H54 (cell line): ENCODE measurements at places on chromosomes 1 and 21.
A peak's percentile ranks its signal among the peaks of the same experiment; 100 is the strongest.

DNA sequence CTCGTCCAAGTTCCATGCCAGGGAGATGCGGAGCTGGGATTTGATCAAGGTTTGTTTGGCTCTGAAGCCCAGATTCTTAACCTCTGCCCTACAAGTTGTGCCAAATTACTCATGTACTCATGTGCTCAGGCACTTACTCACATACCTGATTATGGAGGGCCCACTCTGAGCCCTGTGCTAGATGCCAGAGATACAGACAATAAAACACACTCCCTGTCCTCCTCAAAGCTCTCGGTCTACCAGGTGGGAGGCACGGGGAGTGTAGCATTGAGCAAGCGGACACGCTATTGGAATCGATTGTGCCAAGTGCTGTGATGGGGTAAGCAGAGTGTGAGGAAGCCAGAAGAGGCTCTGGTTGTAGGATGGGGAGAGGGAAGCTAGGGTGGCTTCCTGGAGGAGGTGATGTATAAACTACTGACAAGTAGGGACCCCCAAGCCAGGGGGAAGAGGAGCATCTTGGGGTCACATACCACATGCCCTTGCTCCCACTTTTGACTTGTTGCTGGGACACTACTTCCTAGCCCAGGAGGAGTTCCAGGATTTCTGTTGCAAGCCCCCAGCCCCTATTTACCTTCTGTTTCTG, 49.8 kb upstream of the IFNLR1 start:
- peak; percentile 40 for DNase-seq

DNA sequence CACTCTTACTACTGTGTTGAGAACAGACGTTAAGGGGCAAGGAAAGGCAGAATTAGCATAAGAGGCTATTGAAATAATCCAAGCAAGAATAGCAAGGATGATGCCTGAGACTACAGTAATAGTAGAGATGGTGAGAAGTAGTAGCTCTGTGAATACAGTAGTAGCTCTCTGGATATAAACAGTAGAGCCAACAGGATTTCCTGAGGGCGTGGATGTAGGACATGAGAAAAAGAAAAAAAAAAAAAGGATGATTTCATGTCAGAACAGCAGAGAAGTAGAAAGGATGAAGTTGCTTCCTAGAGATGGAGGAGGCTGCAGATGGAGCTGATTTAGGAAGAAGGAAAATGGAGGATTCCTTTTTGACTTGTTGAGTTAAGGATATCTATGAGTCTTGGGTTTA, 112.3 kb downstream of the OMA1 start:
- DNase-seq = no peak

DNA sequence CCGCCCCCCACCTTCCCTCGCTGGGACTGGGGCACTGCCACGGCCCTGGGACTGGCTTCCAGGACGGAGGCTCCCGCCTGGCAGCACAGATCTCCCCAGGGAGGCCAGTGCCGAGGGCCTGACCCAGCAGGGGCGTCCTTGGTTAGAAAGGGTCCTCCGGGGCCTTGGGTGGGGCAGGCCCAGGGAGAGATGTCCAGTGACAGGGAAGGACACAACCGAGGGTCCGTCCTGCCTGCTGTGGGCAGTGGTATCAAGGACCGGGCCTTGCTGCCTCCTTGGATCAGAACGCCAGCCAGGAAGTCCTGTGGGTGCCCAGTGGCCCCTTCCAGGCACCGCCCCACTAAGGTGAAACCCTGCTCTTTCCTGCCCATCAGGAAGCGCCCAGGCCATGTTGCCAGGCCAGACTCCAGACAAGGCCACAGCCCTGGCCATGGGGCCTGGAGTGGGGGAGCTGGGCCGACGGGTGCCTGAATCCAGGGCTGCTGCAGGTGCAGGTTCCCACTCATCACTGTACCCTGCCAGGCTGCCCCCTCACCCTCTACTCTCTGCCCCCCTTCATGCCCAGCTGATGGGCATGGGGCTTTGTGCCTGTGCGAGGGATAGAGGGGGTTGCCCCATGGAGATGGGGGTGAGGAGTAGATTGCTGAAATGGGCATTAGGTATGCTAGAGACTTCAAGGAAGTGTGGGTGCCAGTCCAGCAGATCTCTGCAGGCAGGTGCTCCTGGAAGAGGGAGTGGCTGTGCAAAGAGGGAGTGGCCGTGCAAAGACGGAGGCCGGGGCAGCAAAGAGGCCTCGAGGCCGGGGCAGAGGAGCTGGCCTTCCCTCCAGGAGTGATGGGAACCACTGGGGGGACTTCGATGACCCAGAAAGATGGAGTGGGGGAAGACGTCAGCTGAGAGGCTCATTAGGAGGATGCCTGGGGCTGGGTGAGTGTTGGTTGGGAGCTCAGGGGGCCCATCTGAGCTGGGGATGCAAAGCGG, 2.2 kb upstream of the PRKCZ start:
- DNase-seq = no peak

GRCh38 chr1:167713330-167714081, 8.3 kb upstream of the MPZL1 start:
- DNase-seq = no peak

DNA sequence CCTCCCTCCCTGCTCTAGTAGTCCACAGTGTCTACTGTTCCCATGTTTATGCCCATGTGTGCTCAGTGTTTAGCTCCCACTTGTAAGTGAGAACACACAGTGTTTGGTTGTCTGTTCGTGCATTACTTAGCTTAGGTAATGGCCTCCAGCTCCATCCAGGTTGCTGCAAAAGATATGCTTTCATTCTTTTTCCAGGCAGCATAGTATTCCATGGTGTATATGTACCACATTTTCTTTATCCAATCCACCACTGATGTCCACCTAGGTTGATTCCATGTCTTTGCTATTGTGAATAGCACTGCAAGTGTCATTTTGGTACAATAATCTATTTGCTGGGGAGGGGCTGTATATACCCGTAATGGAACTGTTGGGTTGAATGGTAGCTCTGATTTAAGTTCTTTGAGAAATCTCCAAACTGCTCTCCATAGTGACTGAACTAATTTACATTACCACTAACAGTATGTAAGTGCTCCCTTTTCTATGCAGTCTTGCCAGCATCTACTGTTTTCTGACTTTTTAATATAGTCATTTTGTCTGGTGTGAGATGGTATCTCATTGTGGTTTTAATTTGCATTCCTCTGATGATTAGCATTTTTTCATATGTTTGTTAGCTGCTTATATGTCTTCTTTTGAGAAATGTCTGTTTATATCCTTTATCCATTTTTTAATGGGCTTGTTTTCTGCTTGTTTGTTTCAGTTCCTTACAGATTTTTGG, 191.9 kb upstream of the DMRTA2 start:
- DNase-seq = no peak

GRCh38 chr1:107251083-107251482, 110.2 kb downstream of the NTNG1 start:
- no peak for DNase-seq

GRCh38 chr1:184298440-184299405, 88.1 kb upstream of the C1orf21 start:
- no peak for DNase-seq

DNA sequence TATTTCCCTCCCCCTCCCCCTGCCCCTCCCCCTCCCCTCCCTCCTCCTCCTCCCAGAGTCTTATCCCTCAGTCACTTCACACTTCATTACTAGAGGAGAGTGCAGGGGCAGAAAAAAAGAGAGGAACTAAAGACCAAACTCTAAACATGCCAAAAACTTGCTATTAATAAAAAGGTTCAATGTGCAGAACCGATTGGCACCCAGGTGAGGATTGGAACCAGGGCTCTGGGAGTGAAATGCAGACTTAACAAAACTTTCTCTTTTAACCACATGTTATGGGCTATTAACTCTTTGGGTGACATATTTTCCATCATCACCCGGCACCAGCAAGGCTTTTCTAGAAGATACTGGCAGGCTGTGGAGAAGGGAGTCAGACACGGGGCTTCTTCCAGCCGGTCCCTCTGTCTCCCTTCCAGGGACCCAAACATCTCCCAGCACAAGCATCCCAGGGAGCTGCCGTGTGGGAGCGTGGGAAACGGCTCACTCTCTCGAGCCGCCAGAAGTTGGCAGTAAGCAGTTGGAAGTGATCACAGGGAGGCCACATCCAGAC, 13.6 kb downstream of the NID1 start:
- no peak for DNase-seq

- no peak for DNase-seq
Observed at GRCh38 chr1:59193443-59194093, 103.3 kb upstream of the FGGY start.

DNA sequence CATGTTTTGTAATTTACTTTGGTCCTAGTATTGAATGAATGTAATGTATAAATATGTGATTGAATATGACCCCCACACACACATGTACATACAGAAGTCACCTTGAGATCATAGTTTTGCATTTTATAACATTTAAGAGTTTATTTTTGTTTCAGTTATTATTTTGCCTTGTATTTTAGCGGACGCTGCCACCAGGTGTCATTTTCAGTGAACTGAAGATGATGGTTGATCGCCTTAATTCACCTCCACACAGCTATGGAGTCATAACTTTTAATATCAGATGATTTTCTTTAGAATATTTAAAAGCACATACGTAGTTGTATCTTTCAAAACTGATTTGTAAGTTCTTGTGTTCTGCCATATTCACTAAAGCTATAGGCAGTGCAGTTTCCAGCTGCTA, 130.4 kb downstream of the DYRK1A start:
- no peak for DNase-seq

DNA sequence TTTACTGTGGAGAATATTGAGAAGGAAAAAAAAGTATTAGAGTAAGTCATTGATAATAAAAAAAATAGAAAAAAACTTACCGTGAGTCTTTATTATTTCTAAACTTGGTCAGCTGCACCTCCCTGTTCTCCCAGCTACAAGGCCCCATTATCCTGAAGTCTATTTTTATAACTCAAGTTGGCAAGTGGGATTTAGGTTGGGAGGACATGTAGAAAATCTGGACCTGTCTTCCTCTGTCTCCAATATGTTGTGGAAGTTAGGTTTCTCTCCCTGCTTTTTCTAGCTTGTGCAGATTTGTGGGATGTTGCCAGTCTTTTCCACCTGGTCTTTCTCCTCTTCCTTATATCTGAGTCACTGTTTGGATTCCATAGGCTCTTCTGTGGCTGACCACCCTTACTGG, 361.4 kb downstream of the HLX start:
- DNase-seq = no peak

- no peak for DNase-seq
Observed at GRCh38 chr1:171219346-171220080, 28.8 kb upstream of the FMO1 start.

DNA sequence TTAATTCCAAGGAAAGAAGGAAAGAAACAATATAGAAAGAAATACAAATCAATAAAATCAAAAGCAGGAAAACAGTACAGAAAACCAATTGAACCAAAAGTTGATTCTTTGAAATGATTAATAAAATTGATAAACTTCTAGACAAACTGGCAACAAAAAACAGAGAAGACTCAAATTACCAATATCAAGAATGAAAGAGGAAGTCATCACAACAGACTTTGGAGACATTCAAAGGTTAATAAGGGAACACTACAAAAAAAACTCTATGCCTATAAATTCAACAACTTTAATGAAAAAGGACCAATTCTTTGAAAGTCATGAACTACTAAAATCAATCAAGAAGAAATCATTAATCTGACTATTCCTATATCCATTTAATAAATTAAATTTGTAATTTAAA, 329.3 kb upstream of the NR5A2 start:
- no peak for DNase-seq

DNA sequence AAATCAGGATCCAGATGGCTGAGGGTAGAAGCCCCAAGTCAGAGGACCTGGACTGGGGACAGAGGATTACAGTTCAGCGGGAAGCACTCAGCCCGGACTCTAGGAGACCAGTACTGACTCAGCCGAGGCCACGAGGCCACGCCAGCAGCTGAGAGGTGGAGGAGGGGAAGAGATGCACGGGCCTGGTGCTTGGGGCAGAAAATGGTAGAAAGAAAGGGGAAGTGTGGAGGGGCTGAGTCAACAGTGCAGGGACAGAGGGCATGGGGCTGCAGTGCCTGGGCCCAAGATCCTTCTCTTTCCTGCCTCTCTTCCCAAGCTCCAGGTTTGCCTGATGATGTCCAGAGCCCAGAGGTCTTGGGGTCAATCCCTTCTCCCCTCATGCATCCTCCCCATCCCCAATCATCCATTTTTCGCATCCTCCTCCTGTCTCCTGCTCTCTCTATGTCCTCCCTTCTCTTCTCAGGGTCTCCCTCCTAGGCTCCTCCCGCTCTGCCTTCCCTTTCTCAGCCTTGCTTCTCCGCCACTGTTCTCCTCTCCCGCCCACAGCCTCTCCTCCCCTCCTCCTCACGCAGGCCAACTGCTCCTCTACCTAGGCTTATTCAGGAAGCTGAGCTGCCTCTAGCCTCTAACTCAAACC, 7.7 kb downstream of the ARHGEF2 start:
- peak; percentile 88 for DNase-seq

DNA sequence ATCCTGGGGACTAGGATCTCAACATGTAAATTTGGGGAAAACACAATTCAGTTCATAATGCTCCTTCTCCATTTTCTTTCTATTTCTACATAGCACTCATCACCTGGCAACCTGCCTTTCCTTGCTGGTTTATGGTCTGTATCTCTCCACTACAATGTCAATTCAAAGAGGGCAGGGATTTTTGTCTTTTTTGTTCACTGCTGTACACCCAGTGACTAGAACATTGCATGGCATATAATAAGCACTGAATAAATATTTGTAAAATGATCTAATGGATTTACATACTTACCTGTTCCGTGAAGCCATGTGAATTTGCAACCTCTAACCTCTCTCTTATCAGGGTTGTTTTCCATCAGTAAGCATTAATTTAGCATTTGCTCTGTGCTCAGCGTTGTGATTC, 27.4 kb upstream of the TBX15 start:
- DNase-seq = no peak

DNA sequence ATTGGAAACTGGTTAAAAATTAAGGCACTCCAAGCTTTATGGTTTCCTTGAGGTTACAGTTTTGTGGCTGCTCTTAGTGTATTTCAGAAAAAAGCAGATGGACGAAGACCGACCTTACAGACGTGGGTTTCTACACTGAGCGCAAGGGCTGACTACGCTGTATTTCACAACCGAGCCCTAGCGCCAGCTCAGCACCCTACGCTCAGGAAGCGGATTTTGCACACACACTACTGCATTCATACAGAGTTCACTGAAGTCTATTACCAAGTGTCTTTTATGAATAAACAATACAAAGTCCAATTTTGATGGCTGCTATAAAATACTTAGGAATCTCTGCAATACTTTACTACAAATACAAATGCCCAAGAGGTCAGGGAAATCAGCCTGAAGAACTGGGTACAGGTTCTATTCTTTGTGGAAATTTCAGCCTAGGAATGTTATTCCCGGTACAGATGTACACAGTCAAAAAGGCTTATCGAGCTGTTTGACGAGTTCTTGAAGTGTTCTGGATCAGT, 23.8 kb downstream of the PTTG1IP start:
- DNase-seq = no peak
